ENCODE measurements at places on chromosomes 11 and 22.

DNA sequence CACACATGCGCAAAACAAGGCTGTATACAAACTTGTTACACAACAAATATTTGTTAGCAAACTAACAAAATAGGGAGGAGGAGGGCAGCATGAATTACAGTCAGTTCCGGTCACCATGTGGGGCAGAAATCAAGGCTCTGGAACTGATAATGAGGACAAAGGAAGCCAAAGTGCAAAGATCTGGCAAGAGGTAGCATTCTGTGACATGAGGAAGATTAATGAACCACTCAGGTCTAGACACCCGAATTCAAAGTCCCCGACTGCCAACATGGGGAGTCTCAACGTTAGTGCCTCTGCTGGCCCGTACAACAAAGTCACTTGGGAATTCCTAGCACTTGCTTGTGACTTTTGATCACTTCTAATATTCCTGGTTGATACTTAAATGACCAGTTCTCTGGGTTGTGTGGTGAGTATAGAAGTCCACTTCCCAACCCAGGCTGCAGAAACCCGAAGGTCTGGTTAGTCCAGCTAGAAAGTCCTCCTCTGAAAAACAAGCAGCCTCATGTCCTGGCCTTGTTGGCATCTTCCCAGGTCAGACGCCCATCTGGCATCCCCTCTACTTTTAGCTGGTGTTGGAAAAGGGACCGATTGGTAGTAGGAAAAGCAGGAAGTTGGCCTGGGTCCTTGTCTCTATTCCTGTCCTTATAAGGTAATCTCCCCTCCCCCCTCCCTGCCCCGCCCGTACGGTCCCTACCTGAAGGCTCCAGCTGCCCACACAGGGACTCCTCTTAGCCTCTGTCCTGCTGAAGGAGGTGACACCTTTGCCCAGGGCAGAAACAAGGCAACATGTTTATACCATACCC is 1.6 kb downstream of the SUN2 start:
- peak; percentile 63 for DNase-seq

- no peak for DNase-seq
These were observed 997.5 kb downstream of the TBC1D22A start for GRCh38 chr22:47759909-47760308.

DNA sequence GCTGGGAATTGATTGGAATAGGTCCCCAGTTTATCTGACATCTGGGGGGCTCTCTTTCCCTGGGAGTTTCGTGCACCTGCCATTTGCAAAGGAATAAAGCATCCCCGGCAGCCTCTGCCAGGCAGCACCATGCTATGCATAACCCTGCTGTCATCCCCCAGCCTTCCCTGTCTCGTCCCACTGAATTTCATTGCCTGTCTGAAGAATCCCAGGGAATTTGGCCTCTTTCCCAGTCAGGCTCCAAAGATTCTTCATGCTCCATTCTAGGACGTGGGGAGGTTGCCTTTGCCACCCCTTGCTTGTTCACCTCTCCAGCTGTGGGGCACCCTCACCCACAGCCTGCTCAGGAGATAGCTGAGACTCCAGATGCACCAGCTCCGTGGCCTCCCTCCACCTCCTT is 195.1 kb upstream of the TBCEL start:
- no peak for DNase-seq

DNA sequence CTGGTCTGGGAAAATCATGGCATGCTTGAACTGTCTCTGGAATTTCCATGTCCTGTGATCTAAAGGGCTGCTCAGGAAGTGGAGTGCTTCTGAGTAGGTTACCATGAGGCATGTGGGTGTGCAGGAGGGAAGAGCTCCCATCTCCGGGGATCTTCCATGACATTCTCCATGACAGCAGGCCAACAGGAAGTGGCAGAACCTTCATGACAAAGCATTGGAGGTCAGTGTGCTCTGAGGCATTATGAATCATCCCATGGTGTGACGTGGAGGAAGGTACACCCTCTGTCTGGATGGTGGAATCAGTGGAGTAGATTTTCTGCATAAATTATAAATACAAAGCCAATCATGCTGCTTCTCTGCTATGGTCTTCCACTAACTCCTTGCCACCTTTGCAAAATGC is 139.6 kb upstream of the E2F8 start:
- peak; percentile 85 for DNase-seq

- peak; percentile 53 for DNase-seq
These were observed 10.4 kb downstream of the NHERF4 start for GRCh38 chr11:119195680-119196079.
